Cardiac muscle cell (in vitro differentiated cells and primary cell): ENCODE measurements at places on chromosomes 5 and 9. TPM values are rescaled to one million over a fixed set of nuclear protein-coding genes. Genes with fewer than 3 reads are reported as not detected.

DNA sequence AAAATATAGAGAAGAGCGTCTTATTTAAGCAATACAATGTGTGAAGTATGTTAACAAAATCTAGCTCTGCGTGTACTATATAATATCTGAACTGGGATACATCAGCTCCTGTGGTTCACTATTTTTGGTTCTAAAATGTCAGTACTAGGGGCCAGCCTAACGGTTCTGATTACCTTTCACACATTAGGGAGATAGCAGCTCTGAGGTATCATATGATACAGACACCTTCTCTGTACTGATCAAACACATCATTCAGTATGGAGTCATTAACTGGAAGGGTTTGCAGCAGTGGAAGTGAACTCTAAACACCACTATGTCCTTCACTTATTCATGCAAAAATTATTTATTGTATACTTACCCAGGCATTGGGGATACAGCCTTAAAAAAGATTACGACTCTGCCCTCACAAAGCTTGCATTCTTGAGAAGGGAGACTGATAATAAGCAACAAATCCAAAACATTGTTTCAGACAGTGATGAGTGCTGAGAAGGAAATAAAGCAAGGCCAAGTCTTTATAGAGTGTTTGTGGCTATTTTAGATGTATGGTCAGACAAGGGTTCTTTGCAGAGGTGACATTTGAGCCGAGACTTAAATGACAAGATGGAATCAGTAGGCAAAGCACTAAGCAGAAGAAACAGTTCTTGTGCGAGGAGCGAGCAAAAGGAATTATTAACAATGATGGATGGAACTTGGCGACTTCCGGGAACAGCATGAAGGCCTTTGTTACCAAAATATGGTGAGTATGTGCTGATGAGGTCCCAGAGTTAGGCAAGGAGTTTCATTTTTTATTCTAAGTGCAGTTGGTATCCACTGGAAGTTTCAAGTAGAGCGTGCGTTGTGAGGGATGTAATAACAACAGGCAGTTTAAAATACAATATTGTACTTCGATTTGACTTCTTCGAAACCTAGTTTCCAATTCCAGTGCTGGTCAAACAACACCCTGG lies 1.8 kb upstream of the LNPEP start:
- no peaks in the 10 kb centered on the region for H3K27me3 ChIP-seq
- H3K4me3 ChIP-seq, result peak overlapping the region; percentile 74
- H3K27ac ChIP-seq, result peak overlapping the region; percentile 91
- peaks cover 60% of the 10 kb centered on the region for H3K4me1 ChIP-seq

DNA sequence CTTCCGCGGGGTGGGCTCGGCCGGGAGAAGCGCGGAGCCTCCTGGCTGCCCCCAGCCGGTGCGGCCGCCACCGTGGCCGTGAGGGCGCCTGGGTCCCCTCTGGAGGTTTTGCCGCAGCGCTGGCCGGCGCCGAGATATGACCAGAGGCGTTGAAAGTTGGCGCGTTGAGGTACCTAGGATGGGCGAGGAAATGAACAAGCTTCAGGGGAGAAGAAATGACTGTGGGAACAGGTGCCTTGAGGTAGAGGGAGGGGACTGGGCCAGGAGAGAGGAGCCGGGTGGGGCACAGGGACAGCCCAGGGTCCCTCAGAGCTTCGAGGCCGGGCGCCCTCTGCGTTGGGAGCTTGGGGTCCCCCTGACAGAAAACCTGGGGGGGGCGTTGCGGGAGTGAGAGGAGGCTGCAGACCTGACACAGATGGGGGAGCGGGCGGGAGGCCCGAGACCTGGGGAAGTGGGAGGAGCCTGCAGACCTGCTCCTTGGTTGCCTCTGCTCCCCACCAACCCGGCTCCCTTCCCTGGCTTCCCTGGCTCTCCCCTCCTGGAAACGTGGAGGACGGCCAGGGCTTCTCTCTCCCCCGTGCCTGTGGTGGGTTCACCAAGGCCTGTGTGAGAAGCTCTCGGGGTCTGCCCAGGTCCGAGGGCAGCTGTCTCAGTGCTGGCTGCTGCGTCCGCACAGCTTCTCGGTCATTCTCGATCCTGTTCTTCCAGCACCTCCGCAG lies 14.2 kb downstream of the RABL6 start:
- no peaks in the 10 kb centered on the region for H3K27me3 ChIP-seq
- peaks cover 3% of the 10 kb centered on the region for H3K4me1 ChIP-seq
- no peak overlapping the region for H3K4me3 ChIP-seq
- peaks cover 15% of the 10 kb centered on the region for H3K36me3 ChIP-seq

DNA sequence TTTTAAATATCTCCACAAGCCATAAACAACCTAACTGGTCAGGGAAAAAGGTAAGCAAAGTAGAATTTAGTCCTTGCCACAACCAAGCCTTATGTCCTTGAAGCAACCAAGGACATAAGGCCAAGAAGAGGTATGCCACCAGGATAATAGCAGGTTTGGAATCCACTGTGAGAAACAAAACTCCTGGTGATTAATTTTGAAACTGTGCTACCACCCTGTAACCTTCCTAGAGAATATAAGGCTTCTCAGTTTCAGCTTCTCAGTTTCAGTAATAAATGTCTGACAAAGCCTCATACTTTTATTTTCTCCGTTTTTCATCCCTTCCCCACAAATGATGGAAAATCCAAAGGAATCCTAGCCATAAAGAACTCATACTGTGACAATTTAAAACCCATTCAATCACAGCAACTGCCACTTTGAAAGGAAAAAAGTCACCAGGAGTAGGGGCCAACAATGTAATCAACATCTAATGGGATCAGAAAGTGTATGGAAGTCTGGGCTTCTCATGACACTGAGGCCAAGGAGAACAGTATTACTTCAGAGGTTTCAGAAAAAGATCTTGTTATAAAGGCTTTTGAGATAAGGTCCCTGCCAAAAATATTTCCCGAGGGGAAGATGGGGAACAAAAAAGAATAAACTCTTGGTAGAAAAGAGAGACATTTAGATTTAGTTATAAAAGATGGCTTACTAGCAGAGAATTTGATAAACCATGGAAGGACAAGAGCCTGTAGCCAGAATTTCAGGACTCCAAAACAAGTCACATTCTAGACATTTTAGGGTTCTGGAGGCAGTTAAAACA lies 189.2 kb downstream of the TSSK1B start:
- DNase-seq, result no peak
- H3K36me3 ChIP-seq, result no peaks in the 10 kb centered on the region
- H3K27ac ChIP-seq, result no peak overlapping the region
- peaks cover 22% of the 10 kb centered on the region for H3K4me1 ChIP-seq

- no peaks in the 10 kb centered on the region for H3K36me3 ChIP-seq
- no peaks in the 10 kb centered on the region for H3K4me1 ChIP-seq
- H3K4me3 ChIP-seq, result no peak overlapping the region
- peak; percentile 75 for DNase-seq
- H3K27me3 ChIP-seq, result no peaks in the 10 kb centered on the region
These were observed 155.1 kb downstream of the CCDC192 start for GRCh38 chr5:127858116-127858784.

DNA sequence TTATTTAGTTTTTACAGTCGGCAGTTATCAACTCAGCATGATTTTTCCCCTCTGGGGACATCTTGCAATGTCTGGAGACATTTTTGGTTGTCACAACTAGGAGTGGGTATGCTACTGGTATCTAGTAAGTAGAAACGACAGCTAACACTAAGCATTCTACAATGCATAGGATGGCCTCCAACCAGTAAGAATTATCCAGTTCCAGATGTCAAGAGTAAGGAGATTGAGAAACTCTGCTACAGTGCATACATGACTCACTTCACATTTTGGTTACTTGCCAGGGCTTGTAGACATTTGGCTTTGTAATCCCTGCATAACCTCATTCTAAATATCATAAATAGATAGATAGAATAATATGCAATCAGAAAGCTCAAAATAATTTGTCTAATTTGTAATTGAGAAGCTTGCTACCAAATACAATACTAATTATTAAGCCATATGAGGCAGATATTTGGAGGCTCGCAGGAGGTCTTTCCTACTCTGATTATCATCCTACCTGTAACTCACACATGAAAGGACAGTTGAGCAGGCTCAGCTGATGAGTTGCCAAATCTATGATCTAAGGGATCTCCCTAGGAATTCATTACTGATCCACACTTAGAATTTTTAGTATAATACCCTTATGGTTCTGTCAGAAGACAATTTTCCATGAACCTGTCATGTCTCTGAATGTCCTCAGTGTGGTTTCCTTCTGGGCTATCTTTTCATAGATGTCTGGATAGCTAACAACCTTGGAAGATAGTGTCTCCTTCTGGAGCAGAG lies 346.9 kb upstream of the TLE4 start:
- H3K4me3 ChIP-seq, result no peak overlapping the region
- H3K4me1 ChIP-seq, result no peaks in the 10 kb centered on the region
- DNase-seq, result no peak
- no peaks in the 10 kb centered on the region for H3K27me3 ChIP-seq
- H3K36me3 ChIP-seq, result no peaks in the 10 kb centered on the region

GRCh38 chr9:82101475-82101874 lies 112.9 kb downstream of the SPATA31D1 start:
- H3K27me3 ChIP-seq, result no peaks in the 10 kb centered on the region
- H3K27ac ChIP-seq, result no peak overlapping the region
- no peaks in the 10 kb centered on the region for H3K4me1 ChIP-seq
- H3K4me3 ChIP-seq, result no peak overlapping the region
- no peak for DNase-seq
- no peaks in the 10 kb centered on the region for H3K36me3 ChIP-seq

GRCh38 chr9:104906441-104907277 lies 21.3 kb downstream of the ABCA1 start:
- H3K36me3 ChIP-seq, result no peaks in the 10 kb centered on the region

DNA sequence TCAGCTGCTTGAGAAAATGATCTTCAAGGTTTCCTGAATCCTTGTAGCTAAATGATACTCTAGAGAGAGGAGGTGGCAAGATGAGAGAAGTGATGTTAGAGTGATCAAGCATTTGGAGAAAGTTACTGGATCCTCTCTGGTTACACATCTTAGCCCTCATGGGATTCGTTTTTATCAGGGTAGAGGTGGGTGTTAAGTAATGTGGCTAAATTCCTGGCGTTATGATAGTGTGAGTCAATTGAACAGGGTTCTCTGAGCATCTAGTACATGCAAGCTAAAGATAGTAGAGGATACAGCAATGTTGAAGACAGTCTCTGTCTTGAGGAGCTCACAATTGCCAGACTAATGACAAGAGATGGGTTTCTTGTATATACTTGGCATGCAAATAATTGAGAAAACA lies 123.7 kb downstream of the PSD2 start:
- H3K4me1 ChIP-seq, result no peaks in the 10 kb centered on the region
- no peak overlapping the region for H3K4me3 ChIP-seq
- no peaks in the 10 kb centered on the region for H3K36me3 ChIP-seq
- H3K27ac ChIP-seq, result no peak overlapping the region
- no peaks in the 10 kb centered on the region for H3K27me3 ChIP-seq

DNA sequence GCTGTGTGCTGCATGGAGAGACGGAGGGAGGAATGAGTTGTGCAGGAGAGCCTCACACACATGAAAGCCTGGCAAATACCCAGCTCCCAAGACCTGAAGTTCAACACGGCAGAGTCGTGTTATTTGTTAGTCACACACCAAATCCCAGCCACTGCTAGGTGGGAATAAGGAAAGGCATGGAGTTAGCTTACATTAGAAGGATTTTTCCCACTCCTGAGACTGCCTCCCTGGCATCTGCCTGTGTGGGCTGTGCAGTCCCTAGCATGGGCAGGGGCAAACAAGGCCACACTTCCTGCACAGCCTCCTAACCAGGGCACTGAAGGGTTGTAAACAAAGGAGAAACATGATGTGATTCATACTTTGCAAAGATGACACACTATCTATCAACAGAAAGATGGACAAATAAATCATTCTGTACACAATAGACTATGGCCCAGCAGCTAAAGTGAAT lies 306.8 kb downstream of the SPOCK1 start:
- H3K36me3 ChIP-seq, result no peaks in the 10 kb centered on the region
- no peak overlapping the region for H3K4me3 ChIP-seq
- H3K27ac ChIP-seq, result no peak overlapping the region
- H3K4me1 ChIP-seq, result no peaks in the 10 kb centered on the region

CCDC183 gene
- total RNA-seq, result 32.4 and 49.3 TPM in 2 replicates

ZNF169 gene
- total RNA-seq, result 7.2 and 9.4 TPM in 2 replicates

CEP78 gene
- total RNA-seq, result 23.9 and 31.9 TPM in 2 replicates

SNCB gene
- total RNA-seq, result 1.6 and 2.4 TPM in 2 replicates

OR1Q1 gene
- not detected in 2 replicates for total RNA-seq

TSSK1B gene
- total RNA-seq, result 0.14 and 0.15 TPM in 2 replicates
